CD4-positive, alpha-beta T cell treated with Interleukin-4 for 4 hours (primary cell): ENCODE measurements at places on chromosomes 13 and 19.

GRCh38 chr13:22455036-22455435 is 725.7 kb upstream of the SGCG start:
- no peak for DNase-seq

DNA sequence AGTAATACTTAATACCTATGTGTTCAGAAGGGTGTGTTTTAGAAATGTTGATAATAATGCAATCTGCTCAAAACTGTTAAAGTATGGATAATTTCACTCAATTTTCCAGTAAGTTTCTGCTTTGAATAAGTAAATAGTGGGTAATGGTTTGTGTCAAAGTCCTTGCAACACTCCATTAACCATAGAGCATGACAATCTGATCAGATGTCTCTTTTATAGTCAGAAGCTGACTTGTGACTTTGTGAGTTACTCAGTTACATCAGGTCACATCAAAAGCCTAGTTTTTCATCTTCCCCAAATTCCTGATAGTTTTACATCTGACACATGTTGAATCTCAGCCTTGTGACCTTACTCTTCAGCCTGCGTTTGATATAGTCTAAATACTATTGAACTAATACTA is 338.0 kb downstream of the EFNB2 start:
- DNase-seq: no peak

DNA sequence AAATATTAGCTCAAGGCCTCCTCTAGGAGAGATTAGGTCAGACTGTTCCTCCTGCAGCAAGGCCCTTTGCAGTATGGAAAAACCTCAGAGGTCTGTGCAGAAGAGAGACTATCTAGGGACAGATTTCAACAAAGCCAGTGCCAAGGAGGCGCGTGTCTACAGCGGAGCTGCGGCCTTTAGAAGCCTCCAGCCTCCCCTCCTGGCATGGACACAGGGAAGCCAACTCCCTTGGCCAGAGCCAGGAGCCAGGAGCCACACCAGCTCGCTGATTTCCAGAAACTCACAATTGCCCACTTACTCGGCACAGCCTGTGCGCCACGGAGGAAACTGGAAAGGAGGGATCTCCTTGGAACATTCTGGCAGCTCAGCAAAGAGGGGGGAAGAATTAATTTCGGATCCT is 63.4 kb downstream of the INSR start:
- no peak for DNase-seq

DNA sequence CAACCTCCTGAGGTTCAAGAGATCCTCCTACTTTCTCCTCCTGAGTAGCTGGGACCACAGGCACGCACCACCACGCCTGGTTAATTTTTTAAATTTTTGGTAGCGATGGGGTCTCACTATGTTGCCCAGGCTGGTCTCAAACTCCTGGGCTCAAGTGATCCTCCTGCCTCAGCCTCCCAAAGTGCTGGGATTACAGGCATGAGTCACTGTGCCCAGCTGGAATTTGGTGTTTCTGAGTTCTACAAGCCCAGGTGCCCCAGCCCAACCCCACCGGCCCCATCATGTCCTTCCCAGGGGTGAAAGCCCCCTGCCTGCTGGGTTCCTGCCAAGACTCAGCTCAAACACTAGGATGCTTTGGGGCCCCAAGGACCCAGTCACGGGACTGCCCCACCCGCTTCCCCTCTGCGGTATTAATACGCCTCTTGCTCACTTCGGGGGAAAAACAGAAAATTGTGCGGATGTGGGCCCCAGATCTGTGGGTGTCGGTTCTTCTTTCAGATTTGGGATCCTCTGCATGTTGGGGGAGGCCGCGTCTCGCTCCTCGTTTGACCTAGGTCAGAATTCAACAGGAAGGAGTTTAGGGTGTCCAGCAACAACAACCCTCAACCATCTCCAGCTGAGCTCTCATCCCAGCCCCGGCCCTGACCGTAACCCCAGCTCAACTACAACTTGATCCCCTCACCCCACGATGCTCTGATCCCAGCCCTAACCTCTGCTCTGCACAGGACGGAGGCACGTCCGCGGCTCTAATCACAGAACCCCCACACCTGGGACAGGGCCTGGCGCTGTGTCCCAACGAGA is 3.7 kb upstream of the FCER2 start:
- DNase-seq: peak; percentile 87

DNA sequence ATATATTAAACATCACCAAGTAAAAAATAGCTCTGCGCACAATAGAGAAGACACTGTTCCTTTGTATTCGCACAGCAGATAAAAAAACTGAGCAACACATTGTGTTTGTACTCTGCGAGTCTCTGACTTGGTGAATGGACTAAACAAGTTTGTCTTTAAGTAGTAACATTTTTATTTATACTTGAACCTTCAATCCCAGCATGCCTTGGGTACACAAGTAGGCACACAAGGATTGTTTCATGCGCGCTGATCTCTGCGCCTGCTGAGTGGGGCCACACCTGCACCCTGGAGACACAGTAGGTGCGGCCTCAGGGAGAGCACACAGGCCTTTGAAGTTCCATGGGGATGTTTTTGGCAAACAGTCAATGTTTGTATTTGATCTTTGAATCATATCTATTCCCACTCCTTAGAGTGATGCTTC is 318.9 kb downstream of the MYO16 start:
- no peak for DNase-seq

DNA sequence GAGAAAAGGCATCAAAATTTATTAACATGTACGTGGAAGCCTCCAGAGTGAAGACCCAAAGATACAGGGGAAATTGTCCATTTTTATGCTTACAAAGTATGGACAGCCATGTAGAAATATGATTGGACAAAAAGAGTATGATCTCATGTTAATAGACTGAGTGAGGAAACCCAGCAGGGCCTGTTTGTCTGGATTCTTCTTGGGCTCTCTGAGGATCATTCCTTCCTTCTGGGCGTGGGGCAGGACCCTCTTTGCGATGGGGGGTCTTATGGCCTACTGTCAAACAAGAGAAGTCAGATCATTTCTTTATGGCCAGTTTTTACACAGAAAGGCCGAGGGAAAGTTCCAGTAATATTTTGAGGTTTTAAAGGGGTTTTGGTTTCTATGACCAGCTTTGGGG is 110.8 kb downstream of the ESD start:
- no peak for DNase-seq
